ENCODE measurements at places on chromosomes 7 and 10.

- no peak for DNase-seq
These were observed 2.4 kb downstream of the ZMIZ2 start for GRCh38 chr7:44750921-44751571.

DNA sequence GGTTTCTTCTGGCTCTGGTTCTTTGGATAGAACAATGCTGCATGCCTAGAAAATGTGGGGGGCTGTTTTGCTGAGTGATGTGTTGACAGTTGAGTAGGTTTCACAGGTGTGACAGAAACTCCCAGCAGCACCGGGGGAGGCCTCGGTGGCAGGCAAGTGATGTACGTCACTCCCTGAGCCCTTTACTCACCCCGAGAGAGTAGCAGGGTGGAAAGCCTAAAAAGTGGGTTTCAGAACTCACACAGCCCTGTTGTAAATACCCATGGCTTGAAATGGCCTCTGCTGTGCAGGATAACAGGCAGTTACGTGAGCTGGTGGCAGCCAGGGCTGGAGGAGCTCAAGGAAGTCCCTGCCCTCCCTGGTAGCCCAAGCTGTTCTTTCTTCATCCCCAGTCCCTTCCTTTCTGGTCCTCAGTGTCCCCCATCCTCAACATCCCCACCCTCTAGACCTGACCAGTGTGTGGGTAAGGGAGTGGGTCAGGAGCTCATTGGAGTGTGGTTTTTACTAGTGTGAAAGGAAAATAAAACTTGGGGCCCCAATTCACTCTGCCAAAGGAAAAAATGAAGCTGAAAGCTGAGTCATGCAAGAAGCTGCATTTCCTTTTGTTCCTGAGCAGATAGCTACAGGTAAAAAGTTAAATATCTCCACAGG, 258.1 kb downstream of the STK31 start:
- no peak for DNase-seq

GRCh38 chr10:133033742-133034048, 54.0 kb upstream of the ADGRA1 start:
- DNase-seq, result no peak

DNA sequence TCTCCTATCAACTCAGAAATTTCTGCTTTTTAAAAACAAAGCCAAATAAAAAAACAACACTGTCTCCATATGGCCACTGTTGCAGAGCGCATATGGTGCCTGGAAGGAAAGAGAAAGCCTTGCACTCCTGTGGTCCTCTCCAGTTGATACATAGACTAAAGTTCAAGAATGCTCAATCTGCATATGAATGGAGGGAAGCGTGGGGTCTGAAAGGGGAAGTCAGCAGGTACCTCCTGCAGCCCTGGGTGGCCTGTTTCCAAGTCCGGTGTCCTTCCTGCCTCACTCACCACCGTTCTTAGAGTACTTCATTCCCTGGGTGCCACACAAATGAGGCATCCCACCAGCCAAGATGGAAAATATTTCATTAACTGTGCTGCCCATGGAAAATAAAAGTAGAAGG, 138.3 kb upstream of the PALS2 start:
- no peak for DNase-seq

DNA sequence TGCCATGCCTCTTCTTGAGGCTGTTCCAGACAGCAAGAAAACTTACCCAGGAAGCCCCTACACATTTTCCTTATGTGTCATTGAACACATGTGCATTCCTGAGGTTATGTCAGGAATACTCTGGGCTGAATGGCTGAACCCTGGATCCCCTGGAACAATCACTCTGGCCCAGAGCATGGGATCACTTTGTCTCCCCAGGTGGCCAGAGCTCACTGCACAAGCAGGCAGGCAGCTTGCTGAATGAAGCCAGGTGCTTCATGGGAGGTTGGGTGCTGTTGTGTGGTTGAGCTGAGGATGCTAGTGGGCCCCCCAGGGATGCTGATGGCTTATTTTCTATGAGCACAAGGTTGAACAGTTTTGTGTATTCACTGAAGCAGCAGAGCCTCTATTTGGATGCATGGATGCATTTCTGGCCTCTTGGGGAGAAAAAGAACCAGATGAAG, 54.7 kb upstream of the NPTX2 start:
- DNase-seq, result no peak

DNA sequence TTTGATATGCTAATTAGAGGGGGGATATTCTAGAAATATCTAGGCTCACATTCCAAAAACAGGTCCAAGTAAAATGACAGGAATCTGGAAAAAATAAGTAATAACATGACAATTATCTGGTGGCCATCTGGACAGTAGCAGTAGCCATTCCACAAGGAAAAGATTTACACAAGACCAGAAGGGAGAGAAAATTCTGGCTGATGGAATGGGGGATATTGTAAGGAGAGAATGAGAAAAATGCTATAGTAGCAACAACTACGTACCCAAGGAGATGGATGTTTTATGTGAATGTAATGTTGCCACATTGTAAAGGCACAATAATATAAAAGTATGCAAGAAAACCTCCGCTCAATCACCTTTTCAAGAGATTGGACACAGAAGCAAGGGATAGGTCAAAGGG, 5.4 kb downstream of the MYOF start:
- DNase-seq, result no peak

DNA sequence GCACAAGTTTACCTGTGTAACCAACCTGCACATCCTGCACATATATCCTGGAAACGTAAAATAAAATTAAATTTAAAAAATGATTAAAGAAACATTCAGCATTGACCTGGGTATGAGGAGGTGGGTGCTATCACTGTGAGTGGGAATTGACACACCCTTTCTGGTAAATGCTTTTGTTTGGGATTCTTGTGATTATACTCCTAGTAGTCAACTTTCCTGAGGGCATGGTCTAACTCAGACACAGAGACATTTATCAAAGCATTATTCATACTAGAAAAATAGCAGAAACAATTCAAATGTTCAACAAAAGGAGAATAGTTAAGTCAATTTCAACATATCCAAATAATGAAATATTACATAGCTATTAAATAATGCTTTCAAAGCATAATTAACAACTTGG, 44.2 kb downstream of the CNNM2 start:
- DNase-seq, result no peak

GRCh38 chr7:26166684-26167266, 14.8 kb downstream of the NFE2L3 start:
- DNase-seq, result no peak

GRCh38 chr7:102222445-102222844, 64.2 kb upstream of the SH2B2 start:
- no peak for DNase-seq

Data from tibial artery (tissue), 4 donors.